ENCODE measurements at places on chromosomes 6 and 20.

GRCh38 chr6:113458368-113459010 lies 398.7 kb upstream of the MARCKS start:
- no peak for DNase-seq

DNA sequence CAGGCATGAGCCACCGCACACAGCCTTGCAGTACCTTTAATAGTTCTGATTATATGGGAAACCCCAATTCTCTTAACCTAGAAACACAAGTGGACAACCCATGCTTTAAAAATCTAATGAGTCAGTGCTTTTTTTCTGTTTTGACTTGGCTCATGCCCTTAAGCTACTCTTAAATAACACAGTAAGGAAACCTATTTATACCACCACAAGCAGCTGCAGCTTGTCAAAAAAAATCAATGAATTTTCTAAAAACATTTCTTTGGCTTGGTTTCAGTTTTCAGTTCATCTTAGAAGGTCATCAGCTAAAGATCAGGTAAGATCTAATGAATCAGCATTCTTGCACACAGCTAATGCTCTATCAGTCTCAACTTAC lies 124.1 kb upstream of the DST start:
- DNase-seq, result no peak

GRCh38 chr6:119224095-119224701 lies 125.4 kb downstream of the MAN1A1 start:
- DNase-seq, result no peak

- no peak for DNase-seq
Observed at GRCh38 chr20:22914291-22914690, 120.8 kb upstream of the SSTR4 start.

- DNase-seq, result peak; percentile 33
Observed at GRCh38 chr6:26233649-26234420, 131.2 kb upstream of the BTN3A2 start.

DNA sequence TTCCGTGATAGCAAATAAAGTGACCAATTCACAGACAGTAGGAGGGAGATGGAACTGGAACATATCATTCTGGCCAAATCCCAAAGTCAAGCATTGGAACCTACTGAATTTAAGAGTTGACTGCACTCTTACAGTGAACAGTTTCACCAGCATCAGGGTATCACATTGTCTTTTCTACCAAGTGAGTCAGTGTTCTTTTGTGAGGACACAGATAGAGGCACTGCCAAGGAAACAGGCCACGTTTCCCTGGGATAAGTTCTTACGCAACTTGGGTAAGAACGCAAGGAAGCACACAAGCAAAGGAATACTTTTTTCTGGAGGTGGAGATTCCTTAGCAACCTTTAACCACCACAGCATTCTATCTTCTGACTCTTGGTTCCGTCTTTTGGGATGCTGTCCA lies 28.6 kb upstream of the ENPP5 start:
- DNase-seq, result no peak

GRCh38 chr20:36104244-36104643 lies 50.3 kb upstream of the EPB41L1 start:
- DNase-seq, result no peak

DNA sequence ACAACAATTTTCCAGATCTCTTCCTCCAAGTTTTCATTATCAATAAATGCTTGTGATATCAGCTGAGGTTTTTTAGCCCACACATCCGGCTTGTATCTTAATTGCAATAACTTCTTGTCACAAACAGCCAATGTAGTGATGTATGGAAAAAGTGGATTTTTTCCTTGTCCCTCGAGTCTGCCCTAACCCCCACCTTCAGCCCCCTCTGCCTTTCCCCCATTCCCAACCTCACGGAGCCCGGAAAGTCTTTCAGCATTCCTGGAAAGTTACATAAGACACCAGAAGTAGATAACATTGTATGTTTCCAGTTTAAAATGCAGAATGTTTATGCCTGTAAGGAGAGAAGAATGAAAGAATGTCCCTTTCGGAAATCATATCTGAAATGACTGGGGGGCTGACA lies 179.2 kb upstream of the PHACTR1 start:
- no peak for DNase-seq

- DNase-seq, result no peak
Observed at GRCh38 chr6:16437984-16438383, 199.6 kb downstream of the GMPR start.

All from activated CD8-positive, alpha-beta memory T cell treated with anti-CD3 and anti-CD28 coated beads for 1 hour (primary cell).